CD4-positive, alpha-beta T cell treated with Interleukin-15 for 4 hours (primary cell): ENCODE measurements at places on chromosomes 4 and X.

DNA sequence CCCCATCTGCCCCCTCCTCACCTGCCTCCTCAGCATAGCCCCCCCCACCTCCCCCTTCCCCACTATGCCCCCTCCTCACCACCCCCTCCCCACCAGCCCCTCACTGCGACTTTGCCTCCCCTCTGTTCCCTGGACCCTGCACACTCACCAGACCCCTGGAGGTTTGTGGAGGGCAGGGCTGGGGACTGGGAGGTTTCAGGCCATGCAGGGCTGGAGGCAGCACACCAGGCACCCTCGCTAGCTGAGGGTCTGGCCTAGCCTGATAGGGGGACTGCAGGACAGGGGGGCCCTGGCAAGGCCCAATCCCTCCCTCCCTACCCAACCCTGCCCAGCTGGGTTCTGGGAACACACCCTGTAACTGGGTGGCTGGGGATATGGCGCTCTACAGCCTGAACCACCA is 28.0 kb downstream of the TACC3 start:
- no peak for DNase-seq

- no peak for DNase-seq
These were observed 122.5 kb downstream of the RPA4 start for GRCh38 chrX:97006167-97006566.

GRCh38 chrX:66163447-66163846 is 600 bp upstream of the HEPH start:
- DNase-seq: no peak

- no peak for DNase-seq
These were observed 2.7 kb upstream of the XKRX start for GRCh38 chrX:100931218-100931924.

- DNase-seq: no peak
These were observed 273.5 kb upstream of the PPARGC1A start for GRCh38 chr4:24163314-24163713.

DNA sequence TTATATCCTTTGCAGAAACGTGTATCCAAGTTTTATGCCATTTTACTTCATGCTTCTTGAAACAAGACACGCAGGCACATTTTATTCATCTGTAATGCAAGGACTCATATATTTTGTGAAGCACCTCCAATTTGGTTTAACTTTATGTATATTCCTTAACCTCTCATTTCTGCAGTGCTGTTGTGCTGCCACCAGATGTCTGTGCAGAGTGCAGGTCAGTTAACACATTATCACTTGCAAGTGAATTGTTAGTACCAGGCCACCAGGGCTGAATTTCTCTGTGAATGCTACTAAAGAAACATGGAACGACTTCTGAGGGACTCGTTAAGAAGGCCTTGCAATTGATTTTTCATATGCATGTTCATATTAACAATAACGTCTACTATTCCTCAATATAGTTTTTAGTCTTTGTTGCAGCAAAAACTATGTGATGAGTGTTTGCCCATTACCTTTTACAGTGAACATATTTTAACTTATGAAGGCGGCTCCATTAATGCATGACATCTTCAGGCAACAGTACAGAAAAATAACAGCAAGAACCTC is 770.3 kb downstream of the NLGN4X start:
- no peak for DNase-seq

DNA sequence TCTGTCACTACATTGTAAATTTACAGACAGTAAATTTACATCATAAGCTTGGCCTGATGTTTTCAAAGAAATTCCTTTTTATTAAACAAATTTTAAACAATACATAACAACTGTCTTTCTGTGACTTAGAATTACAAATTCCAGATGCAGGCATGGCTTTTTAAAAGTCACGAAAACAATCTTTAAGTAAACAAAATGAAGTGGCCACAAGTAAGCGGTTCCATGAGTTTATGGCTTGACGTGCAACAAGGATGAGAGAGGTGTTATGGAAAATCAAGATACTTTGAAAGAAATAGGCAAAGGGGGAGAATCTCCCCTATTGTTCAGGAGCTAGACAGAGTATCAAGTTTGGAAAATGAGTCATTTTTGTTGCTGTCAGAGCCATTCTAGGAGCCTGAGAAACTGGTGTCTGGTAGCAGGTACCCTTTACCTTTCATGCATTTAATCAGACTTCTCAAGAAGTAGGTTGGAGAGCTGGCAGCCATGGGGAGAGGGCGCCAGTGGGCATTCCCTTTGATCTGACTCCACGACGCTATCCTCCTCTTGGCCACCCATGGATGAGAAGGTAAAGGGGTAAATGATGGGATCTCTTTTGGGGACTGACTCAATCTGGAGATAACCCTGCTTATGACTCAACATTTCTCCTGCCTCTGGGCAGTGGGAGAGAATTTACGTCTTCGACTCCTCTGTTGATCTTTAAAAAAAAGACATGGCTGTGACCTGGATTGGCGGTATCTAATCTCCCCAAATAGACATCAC is 217.2 kb downstream of the SPRY1 start:
- no peak for DNase-seq

- no peak for DNase-seq
These were observed 31.2 kb upstream of the UXT start for GRCh38 chrX:47690175-47690574.

GRCh38 chr4:137694138-137694537 is 161.8 kb upstream of the PCDH18 start:
- no peak for DNase-seq

DNA sequence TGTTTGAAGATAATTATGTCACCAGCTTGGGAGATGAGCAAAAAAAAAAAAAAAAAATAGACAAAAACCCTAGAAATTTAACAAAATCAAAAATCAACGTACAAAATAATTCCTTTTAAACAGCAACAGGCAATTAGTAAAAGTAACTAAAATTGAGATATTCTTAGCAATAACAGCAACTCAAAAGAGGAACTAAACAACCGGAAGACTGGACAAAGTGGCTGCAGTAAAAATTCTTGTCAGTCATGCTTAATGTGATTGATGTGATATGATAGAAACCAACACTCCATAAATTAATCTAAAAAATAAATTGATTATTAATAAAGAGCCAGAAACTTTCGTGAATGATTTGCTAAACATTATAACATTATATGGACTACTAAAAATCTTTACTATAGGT is 1534.6 kb upstream of the AGA start:
- no peak for DNase-seq

DNA sequence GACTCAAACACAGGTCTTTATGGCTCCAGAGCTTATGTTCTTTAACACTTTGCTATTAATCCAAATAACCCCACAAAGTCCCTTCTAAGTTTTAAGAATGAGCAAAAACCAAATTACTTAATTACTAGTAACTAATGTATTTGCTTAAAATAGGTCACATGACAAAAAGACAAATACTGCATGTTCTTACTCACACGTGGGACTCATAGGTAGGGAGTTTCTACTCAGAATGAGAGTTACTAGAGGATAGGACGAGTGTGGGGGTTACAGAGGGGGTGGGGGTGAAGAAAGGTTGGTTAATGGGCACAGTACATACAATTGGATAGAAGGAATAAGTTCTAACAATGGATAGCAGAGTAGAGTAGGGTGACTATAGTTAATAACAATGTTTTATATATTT is 5.8 kb downstream of the RPS6KA3 start:
- no peak for DNase-seq

- DNase-seq: no peak
These were observed 540.2 kb downstream of the GBA3 start for GRCh38 chr4:23232987-23233386.

DNA sequence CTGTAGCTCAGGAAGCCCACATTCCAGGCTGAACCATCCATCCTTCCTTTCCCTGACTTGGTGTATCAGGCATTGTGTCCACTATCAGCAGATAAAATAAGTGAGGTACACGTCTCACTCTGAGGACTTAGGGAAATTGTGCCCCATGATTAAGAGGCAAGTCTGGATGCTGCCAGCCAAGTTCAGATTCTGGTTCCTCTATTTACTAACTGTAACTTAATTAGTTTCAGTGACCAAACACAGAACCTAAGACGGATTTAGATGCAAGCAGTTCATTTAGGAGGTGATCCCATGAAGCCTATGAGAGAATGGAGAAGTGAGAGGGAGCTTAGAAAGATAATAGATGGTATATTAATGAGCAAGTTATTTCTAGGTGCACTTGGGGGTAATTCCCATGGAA is 56.6 kb upstream of the PACRGL start:
- DNase-seq: no peak
